A549 treated with ZK216348 at 1 μM for 4 hours (cell line): ENCODE measurements at places on chromosomes 12 and 14. TPM values are rescaled to one million over a fixed set of nuclear protein-coding genes. Genes with fewer than 3 reads are reported as not detected.

PITPNM2 gene
- total RNA-seq, result 9.6 to 24.8 TPM (median 20.2 TPM) in 5 replicates

C12orf50 gene
- total RNA-seq, result not detected in 5 replicates

SLC16A7 gene
- 0.07 to 0.40 TPM (median 0.11 TPM) in 5 replicates for total RNA-seq

CLEC7A gene
- total RNA-seq, result not detected in 5 replicates

DDX54 gene
- total RNA-seq, result 53.9 to 78.5 TPM (median 72.6 TPM) in 5 replicates

TAS2R8 gene
- total RNA-seq, result not detected in 5 replicates

DAO gene
- not detected in 5 replicates for total RNA-seq

KCNK10 gene
- total RNA-seq, result not detected in 5 replicates

GCN1 gene
- total RNA-seq, result 35.4 to 61.7 TPM (median 60.1 TPM) in 5 replicates
